Activated CD4-positive, alpha-beta T cell treated with anti-CD3 and anti-CD28 coated beads, Interleukin-2, amount 10 ng/mL, durations not matched to agents 7 days and 5 days (primary cell): ENCODE measurements at places on chromosomes 1 and 21. TPM values are rescaled to one million over a fixed set of nuclear protein-coding genes. Genes with fewer than 3 reads are reported as not detected.

Gene NR1I3
- total RNA-seq: not detected

Gene PCBP3
- total RNA-seq: 4.8 TPM

Gene GSTM5
- total RNA-seq: 0.17 TPM

Gene CRNN
- not detected for total RNA-seq

DNA sequence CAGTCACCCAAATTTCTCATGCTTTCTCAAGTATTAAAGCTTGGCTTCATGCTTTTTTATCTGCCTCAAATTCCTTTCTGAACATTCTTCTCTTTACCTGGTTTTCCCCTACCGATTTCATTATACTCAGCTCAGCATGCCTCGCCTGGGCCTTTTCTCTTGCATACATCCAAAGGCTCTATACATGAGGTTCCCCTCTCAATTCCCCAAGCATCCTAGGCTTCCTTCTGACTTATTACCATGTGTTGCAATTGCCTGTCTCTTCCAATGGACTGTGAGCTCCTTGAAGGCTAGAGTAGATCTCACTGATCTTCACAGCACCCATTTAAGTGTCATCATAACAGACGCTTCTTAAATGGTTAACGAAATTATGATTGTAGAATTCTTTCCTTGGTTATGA is 24.1 kb upstream of the CYP4A22 start:
- no peak for DNase-seq

DNA sequence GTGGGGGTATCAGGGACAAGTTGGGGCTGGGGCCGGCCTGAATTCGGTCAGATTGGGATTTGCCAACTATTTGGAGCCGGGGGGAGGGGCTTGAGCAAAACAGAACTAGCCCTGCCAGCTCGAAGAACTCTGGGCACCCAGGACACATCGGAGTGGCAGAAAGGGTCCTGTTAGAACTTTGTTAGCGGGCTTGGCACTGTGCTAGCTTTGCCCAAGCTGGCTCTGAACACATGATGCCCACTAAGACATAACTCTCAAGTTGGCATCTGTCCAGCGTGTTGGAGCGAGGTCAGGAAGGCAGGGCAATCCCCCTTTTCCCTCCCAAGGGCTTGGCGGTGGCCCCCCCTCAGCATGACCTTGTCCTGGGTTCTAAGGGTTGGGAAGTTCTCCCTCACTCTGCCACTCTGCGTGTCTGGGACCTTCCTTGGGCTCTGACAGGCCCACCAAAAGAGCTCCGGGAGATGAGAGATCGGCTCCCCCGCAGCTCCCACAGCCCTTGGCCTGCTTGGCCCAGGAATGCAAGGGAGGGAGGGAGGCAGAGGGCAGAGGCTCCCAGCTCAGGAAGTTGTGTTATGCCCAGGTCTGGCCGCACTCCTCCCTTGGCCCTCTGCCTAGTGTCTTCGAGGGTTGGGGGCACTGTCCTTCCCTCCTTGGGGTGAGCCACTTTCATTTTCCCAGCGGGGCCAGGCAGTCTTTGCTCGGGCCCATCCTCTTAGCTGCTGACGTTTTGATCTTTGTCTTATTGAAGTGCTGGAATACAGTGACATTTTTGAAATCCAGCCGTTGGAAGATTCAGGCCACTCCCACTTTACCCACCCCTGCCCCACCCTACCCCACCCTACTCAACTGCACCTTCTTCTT is 1.2 kb downstream of the LMNA start:
- no peak for DNase-seq

- no peak for DNase-seq
These were observed 9.5 kb downstream of the XCL1 start for GRCh38 chr1:168585937-168586336.

DNA sequence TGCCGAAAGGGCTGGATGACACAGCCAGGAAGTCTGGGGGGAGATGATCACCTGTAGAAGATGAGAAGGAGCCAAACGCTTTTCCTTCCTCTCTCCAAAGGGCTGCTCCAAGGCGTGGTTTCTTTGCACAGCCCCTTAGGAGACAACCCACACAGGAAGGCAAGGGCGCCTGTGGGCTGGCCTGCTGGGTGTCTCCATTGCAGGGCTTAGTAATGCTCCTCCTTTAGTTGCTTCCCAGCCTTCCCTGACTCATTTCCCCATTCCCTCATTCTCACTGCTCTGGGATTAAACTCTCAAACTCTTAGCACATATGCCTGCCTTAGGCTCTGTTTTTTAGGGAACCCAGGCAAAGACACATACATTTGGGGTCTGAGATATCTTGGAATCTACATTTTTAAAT is 1.7 kb upstream of the CLCA1 start:
- DNase-seq: no peak

DNA sequence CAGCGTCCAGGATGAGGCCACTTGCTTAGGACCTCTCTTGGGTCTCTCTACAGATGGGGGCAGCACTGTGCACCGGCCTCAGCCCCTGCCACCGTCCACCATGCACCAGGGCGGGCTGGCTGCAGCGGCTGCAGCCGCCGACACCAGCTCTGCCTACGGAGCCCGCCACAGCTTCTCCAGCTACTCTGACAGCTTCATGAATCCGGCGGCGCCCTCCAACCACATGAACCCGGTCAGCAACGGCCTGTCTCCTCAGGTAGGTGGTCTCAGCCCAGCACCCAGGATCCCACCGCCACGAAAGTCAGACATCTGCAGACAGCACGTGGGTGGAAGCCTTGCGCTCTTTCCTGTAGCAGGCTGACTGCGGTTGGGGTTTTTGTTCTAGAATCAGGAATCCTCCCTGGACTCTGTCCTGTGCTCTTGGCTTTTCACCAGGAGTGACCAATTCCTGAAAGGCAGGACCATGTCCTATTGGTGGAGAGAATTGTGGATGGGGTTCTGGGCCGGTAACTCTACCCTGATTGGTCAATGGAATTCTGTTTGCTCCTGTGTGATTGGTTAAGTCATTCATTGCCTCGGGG is 72.5 kb downstream of the PAX7 start:
- no peak for DNase-seq

- peak; percentile 82 for DNase-seq
These were observed 86.6 kb upstream of the DPH5 start for GRCh38 chr1:101112051-101112780.

- DNase-seq: no peak
These were observed 38.2 kb downstream of the CITED4 start for GRCh38 chr1:40823983-40824382.
